Common myeloid progenitor, CD34-positive (primary cell): ENCODE measurements at places on chromosomes 2 and 18.

DNA sequence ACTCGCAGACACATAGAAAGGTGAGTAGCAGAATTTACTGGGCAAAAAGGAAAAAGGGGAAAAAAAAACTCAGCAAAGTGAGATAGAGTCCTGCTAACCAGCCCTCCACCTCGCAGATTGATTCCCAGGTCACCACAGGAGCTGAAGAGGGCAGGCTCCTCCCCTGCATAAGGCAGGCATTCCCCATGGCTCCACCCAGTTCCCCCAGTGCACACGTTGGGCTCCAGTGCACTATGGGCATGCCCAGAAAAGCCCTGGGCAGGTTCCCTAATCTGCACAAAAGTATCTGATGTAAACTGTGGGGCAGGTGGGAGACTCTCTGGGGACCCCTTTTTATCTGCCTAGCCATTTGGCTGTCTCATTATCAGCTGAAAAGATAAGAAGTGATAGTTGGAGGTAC lies 461.2 kb upstream of the TMEFF2 start:
- DNase-seq, result no peak

DNA sequence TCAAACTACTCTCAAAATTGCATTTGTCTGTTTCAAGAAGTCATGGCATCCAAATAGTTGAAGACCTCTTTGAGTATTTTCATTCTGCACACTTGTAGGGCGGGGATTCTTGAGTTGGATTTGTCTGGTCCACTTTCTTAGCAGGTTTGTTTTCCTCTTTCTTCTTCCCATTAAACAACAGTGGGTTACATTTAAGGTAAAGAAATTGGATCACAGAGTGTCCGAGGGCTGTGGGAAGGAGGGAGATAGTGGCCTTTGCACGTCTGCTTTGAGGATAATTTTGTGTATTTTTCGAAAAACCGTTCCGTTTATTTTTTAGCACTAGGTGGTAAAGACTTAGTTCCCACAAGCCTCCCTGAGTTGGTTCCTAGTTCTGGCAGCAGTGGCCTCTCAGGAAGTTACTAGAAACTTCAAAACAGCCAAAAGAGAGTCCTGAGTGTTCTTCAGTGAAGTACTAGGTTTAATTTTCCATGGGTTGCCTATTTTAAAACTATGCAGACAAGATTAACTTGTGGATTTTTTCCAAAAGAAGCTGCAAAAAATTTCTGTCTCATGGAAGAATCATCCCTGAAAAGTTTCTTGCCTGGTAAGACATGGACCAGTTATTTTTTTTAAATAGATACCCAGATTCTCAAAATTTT lies 107.9 kb downstream of the CDC42EP3 start:
- DNase-seq, result no peak

DNA sequence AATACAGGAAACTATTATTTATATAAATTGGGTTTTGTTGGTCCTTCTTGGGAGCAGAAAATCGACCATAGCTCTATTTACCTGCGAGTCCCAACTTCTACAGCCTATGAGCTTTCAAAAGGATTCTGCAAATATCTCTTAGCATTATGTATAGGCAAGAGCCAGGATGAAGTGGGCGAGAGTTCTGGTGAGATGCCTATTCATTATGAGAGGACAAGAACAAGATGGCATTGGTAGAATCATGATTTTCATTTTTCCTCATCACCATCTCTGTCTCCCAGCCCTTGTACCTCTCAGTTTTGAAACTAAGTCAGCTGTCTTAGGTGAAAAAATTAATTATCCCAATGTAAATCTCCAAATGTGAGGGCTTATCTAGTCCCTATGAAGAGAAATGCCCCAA lies 25.0 kb downstream of the WIPF1 start:
- DNase-seq, result no peak

- peak; percentile 53 for DNase-seq
Measured at GRCh38 chr2:149329489-149330126, 779 bp upstream of the LYPD6 start.

- DNase-seq, result no peak
Measured at GRCh38 chr2:180446492-180446891, 439.4 kb upstream of the CWC22 start.

DNA sequence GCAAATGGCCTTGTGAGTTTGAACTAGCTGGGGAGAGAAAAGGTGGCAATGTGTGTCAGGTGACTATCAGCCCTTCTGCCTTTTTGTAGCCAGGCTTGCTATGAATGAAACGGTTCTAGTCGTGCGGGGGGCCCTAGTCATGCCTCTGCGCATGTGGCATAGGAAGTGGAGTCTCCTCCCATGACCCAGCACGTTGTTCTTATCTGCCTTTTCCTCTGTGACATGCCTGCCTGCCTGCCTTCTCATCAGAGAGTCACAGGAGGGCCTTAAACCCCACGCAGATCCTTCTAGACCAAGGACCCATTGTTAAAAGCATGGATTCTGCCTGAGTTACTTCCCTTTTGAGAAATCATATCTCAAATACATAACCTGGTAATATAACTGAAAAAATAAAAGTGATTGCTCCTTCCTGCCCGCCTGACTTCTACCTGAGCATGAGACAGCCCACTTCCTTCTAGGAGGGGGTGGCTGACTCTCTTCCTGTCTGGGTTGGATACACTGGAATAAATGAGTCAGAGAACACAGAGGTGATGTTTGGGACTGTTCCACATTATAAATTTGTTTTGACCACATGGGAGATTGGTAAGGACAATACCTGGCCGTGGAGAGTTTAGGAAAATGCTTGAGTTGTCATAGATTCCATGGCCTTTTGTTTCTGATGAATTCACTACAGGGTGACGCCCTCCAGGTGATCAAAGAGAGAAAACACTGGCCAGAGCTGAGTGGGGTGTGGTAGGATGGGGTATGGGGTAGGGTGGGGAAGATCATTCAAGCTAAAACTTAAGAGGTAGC lies 49.8 kb downstream of the FBLN7 start:
- DNase-seq, result peak; percentile 52

DNA sequence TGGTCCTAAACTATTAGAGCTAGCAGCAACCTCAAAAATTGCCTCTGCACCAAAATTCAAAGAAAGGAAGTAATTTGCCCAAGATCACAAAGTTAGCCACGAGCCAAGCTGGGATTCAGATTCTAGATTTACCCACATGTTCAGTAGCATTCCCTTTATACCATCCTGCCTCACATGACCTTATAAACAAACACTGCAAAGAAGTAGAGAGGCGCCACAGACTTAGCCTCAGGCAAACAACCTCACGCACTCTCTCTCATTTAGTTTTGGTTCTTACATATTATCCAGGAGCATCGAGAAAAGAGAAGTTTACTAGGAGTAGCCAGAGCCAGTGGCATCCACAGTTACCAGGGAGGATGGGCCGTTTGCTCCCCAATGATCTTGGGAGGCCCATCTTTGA lies 226.6 kb downstream of the OSR1 start:
- no peak for DNase-seq

DNA sequence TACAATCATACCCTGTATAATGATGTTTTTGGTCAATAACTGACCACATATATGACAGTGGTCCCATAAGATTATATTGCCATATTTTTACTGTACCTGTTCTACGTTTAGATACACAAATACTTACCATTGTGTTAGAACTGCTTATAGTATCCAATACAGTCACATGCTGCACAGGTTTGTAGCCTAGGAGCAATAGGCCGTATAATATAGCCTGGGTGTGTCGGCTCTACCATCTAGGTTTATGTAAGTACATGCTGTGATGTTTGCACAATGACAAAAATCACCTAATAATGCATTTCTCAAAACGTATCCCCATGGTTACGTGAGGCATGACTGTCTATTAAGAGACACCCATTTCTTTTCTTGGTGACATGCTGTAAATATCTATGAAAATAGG lies 55.0 kb upstream of the APCDD1 start:
- DNase-seq, result no peak

DNA sequence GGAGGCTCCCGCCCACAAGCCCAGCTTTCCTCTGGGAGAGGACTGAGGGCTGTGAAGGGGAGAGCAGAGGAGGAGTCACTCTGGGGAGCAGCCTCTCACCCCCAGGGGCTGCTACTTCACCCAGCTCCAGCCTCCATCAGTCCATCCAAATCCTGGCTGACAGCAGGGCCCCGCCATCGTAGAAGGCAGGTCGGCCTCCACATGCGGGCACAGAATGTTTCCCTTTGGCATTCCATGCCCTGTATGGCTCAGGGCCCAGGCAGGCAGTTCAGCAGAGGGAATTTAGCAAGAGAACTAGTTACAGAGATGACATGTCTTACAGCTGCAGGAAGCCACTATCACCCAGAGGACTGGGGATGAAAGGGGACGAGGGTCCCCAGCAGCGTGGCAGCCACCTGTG lies 6.4 kb upstream of the ODC1 start:
- DNase-seq, result no peak

DNA sequence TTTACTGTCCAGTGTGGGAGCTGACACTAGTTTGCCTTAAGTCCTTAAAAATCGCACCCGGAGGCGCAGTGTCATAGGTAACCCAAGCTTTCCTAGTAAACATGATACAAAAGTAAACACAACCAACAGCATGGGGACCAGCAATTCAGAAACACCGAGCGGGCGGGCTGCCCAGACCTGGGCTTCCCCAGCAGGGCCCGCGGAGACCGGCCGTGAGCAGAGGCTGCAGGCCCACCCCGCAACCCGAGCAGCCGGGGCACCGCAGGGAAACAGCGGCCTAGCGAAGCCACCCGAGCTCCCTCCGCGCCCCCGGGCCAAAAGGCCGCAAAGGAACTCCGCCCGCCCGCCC lies 296 bp downstream of the TTC21B start:
- DNase-seq, result no peak

DNA sequence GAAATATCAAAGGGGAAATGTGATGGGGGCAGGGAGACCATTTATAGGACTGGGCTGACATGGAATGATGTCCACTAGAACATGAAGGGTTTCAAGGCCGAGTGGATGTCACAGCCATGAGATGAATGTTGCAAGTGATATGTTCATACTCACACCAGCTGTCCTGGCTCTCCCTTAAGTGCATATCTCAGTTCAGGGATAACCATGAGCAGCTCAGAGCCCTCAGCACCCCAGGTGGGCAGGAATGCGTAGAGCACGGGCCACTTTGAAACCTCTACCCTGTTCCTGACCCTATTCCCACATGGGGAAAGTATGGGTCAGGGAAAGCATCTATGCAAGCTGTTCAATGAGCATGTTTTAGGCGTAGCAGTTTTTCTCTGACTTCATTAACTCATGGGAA lies 12.4 kb upstream of the EML4 start:
- DNase-seq, result no peak

DNA sequence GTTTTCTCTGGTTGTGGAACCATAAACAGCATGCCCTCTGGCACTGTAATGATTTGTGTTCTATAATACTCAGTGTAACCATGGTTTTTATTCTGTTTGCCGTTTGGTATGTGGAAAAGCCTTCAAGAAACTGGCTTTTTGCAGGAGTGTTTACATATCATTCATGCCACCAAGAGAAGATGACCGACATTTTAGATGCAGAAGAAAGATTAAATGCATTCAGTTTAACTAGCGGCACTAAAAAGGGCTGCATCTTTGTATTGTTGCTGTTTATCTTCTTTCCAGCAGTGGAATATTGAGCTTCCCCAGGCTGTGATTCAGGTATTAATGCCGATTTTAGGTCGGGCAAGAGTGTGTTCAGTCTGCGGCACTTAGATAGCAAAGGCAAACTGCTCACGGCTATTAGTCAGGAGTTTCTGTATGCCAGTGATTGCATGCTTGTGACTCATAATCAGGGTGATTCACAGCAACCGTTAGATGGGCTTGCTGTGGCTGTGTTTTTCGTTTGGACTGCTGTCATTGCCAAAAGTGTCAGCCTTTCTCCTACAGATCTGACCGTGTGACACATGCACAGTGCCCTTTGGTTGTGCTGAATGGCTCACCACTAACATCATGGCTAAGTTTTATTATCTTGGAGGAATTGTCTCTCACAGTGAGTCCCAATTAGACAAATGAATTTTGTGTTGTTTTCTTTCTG lies 479.7 kb downstream of the PARD3B start:
- DNase-seq, result peak; percentile 83

GRCh38 chr2:193315428-193316091 lies 1120.8 kb upstream of the TMEFF2 start:
- DNase-seq, result no peak

- no peak for DNase-seq
Measured at GRCh38 chr2:10536569-10537133, 88.5 kb upstream of the ODC1 start.
